ENCODE measurements at places on chromosomes 1 and 21.
A peak's percentile ranks its signal among the peaks of the same experiment; 100 is the strongest.

DNA sequence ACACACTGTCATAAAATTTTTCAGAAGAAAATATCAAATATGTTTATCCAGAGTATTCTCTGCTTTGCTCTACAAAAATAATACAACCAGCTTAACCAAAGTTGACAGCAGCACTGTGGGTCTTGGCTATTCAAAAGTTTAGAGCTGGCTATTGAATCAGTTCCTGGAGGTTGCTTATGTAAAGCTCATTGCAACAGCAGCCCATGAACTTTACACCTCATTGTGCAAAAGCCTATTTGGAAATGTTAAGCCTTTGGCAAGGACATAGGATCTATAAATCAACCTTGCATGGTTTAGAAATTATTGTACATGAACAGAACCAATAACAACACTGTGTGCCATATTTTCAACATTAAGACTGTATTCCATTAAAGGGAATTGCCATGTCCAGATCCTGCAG is 714.9 kb downstream of the ADGRL2 start:
- no peak for DNase-seq

- no peak for DNase-seq
Observed at GRCh38 chr1:46699666-46700065, 19.2 kb downstream of the EFCAB14 start.

- no peak for DNase-seq
Observed at GRCh38 chr1:234205966-234206365, 167.3 kb upstream of the COA6 start.

DNA sequence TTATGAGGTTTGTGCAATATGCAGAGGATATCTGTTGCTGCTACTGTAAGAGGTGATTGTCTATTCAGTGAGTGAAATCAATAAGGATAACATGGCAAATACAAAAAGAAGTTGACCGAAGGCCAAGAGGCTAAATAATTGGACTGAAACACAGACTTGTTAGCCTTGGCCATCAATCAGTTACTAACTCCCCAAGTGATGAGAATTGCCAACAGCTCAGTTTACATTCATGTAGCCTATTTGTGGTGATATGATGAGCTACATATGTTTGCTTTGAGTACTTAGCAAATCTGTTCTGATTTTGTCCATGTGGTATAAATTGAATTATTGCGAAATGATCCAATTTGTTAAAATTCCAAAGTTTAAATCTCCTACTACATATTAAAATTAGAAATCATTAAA is 68.6 kb upstream of the VAV3 start:
- DNase-seq = no peak

DNA sequence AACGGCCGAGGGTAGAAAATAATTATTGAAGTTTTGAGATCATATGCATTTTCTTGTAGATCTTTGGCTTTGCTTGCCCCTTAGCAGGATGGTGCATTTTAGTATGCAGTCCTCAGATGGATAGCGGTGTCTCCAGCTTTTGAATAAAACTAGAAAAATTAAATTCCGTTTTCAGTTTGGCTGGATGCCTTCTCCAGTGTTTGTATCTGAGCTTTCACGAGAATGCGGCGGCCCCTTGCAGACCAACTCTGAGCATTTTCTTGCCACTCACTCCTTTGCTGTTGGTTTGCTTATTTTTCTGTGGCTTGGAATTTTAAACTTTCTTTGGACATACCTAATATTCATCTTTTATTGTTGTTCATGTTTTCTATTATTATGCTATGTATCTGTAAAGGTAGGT is 192.6 kb downstream of the NFIA start:
- no peak for DNase-seq

- no peak for DNase-seq
Observed at GRCh38 chr1:82398357-82398756, 597.6 kb downstream of the ADGRL2 start.

DNA sequence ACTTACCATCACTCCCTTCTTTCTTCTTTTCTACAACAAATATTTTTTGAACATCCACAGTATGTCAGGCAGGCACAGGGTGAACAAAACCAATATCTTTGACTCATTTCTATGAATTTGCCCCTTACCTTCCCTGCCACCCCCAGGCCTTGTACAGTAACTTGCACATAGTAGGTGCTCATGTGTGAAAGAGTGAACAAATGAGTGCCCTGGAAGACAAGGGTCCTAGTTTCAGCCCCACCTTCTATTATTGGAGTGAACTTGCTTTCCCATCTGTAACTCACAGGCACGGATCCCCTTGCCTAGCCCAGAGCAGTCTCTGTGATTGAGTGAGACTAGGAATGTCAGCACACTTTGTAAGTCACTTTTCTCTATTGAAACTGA is 12.8 kb downstream of the ZDHHC18 start:
- no peak for DNase-seq

DNA sequence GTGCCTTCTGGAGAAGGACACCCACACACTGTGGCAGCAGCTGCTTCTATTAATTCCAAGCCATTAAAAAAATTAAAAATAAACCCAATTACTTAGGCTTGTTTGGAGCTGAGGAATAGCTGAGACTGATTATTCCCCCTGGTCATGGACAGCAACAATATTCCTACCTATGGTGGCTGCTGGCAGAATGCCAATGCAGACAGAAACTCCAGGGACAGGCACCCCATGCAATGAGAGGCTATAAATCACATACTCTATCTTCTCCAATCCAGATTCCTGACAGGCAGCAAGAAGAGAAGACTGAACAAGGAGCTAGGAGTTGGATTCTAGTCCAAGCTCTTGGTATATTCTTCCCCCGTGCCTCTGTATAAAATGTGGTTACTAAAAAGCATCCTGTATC is 275.4 kb upstream of the BEND5 start:
- no peak for DNase-seq

GRCh38 chr1:234617986-234618736 is 8.2 kb upstream of the IRF2BP2 start:
- peak; percentile 18 for DNase-seq

DNA sequence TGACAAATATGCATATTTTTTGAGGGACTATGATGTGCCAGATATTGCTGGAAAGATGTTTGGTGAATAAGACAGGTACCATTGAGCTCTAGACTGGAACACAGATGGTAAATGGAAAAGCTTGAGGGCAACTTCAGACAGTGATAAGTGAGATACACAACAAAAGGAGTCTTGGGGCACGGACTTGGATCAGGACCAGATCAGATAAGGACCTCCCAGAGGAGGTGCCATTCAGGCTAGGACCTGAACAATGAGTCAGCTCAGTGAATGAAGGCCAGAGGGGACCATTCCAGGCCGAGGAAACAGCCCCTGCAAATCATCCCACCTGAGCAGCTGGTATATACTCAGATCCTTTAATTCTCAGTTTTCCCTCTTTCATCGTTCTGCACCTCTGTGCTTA is 1.8 kb upstream of the KCNJ15 start:
- no peak for DNase-seq

- DNase-seq = no peak
Observed at GRCh38 chr1:18816808-18817207, 42.7 kb downstream of the TAS1R2 start.

DNA sequence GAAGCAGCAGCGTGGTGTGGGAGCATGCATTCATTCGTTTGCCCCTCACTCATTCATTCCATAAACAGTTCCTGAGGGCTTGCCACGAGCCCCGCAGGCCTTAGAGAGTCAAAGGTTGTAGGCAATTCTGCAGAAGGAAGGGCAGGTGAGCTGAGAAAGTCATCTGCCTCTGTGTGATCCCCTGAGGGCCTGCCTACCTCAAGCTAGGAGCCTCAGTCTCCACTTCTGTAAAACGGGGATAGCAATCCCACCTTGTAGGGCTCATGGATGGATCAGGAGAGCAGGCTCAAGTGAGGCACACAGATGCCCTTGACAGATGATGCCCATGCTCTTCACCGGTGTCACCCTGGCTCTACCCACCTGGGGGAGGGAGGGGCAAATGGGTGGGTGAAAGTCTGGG is 26.6 kb upstream of the ALDH4A1 start:
- no peak for DNase-seq

DNA sequence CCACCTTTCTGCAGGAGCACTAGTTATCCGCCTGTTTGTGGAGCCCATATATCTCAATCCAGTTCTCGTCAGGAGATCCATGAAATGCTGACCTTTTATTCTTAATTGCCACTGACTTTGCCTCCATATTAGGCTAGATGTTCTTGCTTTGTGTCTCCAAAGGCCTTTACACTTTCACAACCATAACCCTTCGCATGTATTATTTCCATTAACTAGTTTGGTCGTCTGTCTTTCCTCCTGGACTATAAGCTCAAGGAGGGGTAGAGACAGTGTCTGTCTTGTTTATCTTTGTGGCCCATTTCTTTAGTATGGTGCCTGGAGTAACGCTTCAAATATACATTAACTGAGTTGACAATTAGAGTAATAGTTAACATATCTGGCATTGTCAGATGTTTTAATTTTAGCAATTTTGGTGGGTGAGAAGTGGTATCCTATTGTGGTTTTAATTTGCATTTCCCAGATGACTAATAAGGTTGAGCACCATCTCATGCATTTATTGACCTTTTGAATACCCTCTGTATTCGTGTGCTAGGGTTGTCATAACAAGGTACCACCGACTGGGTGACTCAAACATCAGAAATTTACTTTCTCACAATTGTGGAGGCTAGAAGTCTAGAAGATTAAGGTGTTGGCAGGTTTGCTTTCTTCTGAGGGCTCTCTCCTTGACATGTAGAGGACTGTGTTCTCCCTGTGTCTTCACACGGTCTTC is 21.7 kb upstream of the IL12RB2 start:
- DNase-seq = no peak

- DNase-seq = no peak
Observed at GRCh38 chr1:165577707-165578106, 33.9 kb downstream of the LRRC52 start.

GRCh38 chr1:180611016-180611930 is 20.5 kb upstream of the XPR1 start:
- DNase-seq = no peak

- no peak for DNase-seq
Observed at GRCh38 chr1:24250791-24251190, 63.7 kb upstream of the IFNLR1 start.

GRCh38 chr1:74812180-74812541 is 79.2 kb downstream of the TYW3 start:
- DNase-seq = no peak

- DNase-seq = peak; percentile 73
Observed at GRCh38 chr1:234544087-234544579, 65.2 kb upstream of the TARBP1 start.

DNA sequence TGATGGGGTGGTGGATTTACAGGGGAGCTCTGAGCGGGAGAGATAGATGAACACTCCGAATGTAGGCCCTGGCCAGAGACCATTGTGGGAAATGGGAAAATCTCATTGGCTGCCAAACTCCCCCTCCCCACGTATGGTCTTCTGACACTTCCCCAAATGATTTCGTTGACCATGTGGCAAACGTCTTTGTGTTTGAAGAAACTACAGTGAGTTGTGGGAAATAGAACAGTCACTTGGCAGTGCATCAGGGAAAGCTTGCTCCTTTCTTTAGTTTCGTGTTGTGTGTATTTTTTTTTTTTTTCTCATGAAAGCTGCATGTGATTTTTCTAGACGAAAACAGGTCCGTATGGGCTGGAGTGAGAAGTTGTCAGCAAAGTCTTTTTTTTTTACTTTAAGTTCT is 25.0 kb upstream of the GRIK3 start:
- no peak for DNase-seq

GRCh38 chr1:181651276-181651675 is 168.0 kb downstream of the CACNA1E start:
- no peak for DNase-seq

DNA sequence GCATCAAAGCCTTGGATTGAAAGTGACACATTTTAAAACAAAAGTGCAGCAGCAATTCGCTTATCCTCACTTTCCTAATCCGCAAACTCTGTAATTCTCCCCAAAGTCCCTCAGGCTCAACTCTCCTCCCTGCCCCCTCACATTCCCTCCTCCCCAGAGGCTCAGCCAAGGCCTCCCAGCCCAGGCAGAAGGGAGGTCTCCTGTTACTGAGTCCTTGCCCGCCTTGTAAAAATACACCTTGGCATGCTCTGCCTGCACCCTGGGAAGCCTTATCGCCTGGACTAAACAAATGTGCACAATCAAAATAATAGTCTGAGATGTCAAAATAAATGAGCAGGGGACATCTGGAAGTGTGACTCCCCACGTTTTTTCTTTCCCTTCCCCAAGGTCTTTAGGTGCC is 109.7 kb downstream of the PLXNA2 start:
- no peak for DNase-seq

DNA sequence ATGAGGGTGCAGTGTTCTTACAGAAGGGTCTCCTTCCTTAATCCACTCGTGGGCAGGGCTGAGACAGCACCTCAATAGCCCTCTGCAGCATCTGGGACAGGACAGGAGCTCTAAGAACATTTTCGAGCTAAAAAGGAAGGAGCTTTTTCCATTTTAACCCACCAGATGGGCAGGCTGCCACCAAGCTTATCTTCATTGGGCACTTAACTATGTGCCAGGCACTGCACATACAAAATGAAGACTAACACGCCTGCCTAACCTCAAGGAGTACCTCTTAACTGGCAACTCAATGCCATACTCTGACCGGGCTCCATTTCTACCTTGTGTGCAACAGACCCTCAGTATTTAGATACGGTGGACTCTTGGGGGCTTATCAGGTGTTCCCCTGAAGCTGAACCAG is 48.2 kb downstream of the SSBP3 start:
- DNase-seq = no peak

DNA sequence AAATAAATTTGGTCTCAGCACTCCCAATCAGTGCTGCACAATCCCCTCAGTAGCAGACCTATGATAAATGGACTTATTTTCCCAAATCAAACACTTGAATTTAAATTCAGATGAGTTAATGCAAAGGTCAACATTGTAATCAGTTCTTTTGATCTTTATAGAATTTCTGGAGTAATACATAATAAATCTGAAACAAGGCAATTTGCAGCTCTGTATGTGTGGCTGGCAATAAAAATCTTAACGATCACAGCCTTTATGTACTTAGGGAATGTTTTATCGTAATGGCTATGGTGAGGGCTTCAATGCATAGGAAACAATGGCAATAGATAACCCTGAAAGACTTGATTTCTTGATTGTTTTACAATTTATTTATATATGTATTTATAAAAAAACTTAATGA is 91.4 kb downstream of the GPATCH2 start:
- no peak for DNase-seq

DNA sequence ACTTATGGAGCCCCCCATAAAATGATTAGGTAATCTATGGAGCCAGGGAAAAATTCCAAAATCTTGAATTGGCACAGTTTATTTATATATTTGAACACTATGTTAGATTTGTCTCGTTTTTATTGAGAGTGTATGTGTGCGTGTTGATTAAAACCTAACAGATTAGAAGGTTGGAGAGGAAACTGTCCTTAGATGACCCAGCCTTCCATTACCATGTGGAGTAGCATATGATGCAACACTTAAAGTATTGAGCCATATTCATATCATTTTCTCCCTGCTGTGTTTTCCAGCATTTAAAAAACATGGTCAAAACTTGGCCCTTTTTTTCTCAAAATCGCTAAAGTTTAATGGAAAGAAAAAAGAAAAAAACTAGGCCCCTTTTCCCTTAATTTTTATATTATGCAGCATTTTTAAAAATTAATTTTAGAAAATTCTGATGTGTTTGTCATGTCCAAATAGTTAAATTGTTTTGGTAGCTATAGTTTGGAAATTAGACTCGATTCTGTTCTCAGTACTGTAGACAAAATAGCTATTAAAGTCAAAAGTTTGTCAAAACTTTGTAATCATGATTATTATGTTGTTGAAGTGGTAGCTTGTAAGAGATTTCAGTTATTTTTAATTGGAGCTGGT is 2.3 kb downstream of the LRRC8D start:
- DNase-seq = no peak
